ENCODE measurements at places on chromosomes 3 and 15. TPM values are rescaled to one million over a fixed set of nuclear protein-coding genes. Genes with fewer than 3 reads are reported as not detected.

The GPR149 gene
- not detected for total RNA-seq

The CLN6 gene
- total RNA-seq: 14.5 TPM

GRCh38 chr15:72042865-72043264, 75.1 kb downstream of the MYO9A start:
- DNase-seq: no peak

DNA sequence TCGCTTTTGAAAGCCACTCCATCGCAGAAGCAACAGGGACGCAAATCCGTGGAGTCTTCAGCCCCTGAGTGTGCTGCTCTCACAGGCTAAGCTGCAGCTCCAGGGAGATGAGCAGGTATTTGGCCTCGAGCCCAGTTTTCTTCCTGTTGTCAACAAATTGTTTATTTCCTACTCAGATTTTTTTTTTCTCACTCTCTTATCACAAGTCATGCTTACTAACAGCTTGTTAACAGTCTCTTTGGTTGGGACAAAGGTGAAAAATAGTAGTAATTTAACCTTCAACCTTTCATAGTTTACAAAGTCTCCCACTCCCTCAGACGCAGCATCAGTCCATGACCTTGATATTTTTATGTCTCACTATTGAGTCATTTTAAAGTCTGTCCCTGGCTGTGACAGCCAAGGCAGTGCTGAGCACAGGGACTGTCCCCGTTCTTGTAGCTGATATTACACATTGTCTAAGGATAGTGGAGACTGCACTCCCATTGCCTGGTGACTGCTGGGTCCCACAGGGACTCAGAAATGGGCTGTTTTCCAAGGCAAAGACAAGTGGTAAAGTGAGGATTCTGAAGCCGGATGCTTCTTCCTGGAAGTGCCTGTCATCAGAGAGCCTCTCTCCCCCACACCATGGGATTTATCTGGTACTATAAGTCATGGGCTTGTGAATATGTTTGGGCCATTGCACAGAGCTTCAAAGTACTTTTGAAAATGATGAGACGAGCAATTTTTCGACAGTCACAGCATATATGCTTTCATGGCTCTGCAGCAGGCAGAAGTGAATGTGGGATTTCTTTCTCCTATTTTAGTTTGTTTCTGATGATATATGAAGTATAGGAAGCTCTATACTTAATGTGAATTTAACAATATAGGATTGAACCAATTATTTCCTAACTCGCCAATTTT, 59.8 kb upstream of the UNC13C start:
- no peak for DNase-seq

The HHLA2 gene
- 0.58 TPM for total RNA-seq

The IL20RB gene
- total RNA-seq: 1.5 TPM

- no peak for DNase-seq
Observed at GRCh38 chr15:35973029-35973428, 427.1 kb upstream of the DPH6 start.

The HRH1 gene
- total RNA-seq: 0.81 TPM

All from CD4-positive, alpha-beta memory T cell (primary cell).